Heart right ventricle (tissue), 16 donors: ENCODE measurements at places on chromosomes 1 and 21. TPM values are rescaled to one million over a fixed set of nuclear protein-coding genes. Genes with fewer than 3 reads are reported as not detected.

The TMEM82 gene
- total RNA-seq, result not detected

The SHISAL2A gene
- total RNA-seq, result not detected

The TNFSF4 gene
- 0.71 TPM for total RNA-seq

The NSL1 gene
- 27.0 TPM for total RNA-seq

The GSTM3 gene
- total RNA-seq, result 109 TPM

The LCE3D gene
- not detected for total RNA-seq

The IQGAP3 gene
- 1.0 TPM for total RNA-seq

GRCh38 chr1:201298396-201299381 is 15.4 kb downstream of the PKP1 start:
- DNase-seq, result no peak

DNA sequence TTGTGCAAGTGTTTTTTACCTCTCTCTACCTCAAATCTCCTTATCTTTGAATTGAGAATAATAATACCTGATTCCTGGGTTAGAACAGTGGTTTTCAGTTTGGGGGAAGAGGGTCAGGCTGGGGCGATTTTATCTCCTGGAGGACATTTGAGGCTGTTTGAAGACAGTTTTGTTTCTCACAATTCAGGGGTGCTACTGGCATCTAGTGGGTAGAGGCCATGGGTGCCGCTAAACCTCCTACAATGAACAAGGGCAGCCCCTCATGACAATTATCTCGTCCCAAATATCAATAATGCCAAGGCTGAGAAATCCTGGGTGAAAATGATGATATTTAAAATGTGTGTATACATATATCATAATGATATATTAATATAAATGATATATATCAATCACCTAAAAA is 139.1 kb upstream of the USH2A start:
- DNase-seq, result no peak

DNA sequence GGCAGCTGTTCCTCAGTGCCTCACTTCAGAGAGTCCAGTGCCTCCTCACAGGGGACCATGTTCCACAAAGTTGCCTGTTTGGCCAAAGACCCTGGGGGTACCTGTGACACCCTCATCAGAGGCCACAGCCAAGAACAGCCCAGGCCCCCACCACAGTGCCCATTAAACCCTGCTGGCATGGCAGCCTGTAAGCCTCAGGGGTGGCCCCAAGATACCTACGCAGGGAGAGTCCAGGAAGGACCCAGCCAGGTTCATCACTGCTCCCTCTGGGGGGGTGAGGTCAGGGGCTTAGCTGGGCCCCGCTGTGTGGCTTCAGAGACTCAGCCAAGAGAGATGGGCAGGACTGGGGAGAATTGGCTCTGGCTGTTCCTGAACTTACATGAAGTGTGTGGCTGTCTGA is 19.1 kb upstream of the PRDM16 start:
- DNase-seq, result no peak

DNA sequence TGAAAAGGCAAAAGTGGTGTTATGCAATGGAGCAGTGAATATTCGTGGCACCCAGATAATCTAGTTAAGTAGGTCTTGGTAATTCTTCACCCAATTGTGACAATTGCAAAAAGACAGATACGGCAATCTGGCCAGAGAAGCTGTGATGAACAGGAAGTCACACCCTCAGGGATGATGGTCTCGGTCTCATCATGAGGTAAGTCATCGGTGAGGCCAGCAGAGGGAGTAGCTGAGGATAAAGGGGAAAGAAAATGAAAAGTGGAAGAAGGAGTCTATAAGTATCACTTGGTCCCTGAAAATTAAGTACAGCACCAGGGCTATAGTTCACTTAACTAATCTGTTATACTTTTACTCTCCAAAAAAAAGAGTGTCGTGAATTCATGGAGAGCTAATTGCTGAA is 258.8 kb upstream of the NCAM2 start:
- DNase-seq, result no peak

DNA sequence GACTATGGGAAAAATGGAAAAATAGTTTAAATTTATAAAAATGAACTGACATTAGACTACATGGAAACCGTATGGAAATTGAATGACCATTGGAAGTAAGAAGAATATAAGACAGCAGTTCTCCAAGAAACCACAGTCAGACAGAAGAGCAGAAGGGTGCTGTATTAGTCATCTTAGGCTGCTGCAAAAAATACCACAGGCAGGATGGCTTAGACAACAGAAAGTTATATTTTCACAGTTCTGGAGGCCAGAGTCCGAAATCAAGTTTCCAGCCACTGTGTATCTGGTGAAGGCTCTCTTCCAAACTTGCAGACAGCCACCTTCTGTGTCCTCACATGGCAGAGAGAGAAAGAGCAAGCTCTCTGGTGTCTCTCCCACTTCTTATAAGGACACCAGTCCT is 175.2 kb downstream of the DSCAM start:
- no peak for DNase-seq

- no peak for DNase-seq
Measured at GRCh38 chr21:42747746-42748351, 94.4 kb downstream of the PDE9A start.

DNA sequence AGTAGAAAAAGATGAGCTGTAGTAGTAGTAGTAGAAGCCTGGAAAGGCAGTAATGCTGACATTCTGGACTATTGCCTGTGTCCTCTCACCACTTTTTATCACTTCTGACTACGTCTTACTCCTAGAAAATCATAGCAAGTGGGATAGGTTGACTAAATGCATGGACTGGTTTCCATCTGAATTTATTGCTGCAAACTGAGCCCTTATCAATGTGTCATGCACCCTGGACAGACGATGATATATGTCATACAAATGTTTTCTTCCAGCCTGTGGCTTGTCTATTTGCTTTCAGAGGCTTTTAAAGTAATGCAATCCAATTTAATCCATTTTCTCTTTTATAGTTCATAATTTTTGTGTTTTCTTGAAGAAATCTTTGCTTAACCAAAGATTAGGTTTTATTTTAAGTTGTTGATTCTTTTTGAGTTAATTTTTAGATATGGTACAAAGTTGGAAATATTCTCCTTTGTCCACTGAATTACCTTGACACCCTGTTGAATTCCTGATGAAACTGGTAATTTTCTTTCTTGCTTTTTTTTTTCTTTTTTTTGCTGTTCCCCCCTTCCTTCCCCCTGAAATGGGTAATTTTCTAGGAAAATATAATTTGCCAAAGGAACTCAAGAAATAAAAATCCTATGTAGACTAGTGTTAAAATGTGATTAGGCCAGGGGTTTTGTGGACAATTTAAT is 47.1 kb downstream of the PHACTR4 start:
- DNase-seq, result no peak

DNA sequence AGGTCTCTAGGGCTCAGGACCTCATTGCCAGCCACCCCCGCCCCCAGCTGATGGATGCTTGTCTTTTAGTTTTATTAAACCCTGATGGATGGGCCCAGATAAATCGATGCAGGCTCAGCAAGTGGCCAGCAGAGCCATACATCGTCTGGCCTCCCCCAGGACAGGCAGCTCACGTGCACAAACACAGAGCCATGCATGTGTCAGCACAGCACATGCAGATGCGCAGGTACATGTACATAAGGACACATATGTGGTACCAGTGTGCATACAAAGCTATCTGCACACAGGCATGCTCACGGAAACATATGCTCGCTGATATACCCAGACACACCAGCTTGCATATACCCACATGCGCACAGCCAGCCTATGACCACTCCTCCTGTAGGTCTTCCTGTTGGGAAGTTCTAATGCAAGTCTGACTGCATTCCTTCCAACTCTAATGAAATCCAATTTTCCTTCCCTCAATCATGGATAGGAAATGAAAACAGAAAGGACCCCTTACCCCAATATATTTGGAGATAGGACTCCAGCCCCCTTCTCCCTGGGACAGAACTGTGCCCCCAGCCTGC is 897 bp downstream of the COL16A1 start:
- no peak for DNase-seq

GRCh38 chr1:35555601-35556477 is 1.4 kb downstream of the KIAA0319L start:
- DNase-seq, result no peak

DNA sequence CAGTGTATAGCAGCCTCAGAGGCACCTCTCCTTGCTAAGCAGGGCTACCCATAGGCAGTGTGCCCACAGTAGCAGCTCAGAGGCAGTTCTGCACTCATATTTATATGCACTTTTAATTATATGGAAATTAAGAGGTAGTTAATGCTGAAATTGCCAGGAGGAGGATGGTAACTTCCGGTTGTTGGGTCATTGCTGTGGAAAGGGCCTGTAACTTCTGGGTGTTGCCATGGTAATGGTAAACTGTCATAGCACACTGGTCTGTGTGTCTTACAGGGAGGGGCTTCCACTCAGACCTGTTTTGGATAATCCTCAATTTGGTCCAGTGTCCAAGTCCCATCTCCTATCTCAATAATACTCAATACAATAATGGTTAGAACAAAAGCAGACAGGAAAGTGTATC is 7.6 kb downstream of the CFH start:
- no peak for DNase-seq

DNA sequence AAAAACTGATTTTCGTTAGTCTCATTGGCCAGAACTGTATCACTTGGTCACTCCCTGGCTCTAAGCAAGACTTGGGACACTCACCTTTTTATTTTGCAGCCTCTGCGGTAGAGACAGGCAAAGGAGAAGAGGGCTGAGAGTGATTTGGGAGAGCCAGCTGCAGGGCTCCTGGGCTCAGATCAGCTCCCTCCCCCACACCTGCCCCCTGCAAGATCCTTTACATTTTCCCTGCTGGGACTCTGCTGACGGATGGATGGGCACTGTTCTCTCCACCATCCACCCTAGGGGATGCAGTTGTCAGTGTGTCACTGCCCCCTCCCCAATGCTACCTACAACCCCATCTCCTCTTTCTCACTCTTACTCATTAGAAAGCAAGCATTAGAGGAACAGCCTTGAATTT is 301.1 kb upstream of the KAZN start:
- DNase-seq, result no peak

GRCh38 chr1:114702737-114703136 is 7.4 kb upstream of the AMPD1 start:
- DNase-seq, result no peak

DNA sequence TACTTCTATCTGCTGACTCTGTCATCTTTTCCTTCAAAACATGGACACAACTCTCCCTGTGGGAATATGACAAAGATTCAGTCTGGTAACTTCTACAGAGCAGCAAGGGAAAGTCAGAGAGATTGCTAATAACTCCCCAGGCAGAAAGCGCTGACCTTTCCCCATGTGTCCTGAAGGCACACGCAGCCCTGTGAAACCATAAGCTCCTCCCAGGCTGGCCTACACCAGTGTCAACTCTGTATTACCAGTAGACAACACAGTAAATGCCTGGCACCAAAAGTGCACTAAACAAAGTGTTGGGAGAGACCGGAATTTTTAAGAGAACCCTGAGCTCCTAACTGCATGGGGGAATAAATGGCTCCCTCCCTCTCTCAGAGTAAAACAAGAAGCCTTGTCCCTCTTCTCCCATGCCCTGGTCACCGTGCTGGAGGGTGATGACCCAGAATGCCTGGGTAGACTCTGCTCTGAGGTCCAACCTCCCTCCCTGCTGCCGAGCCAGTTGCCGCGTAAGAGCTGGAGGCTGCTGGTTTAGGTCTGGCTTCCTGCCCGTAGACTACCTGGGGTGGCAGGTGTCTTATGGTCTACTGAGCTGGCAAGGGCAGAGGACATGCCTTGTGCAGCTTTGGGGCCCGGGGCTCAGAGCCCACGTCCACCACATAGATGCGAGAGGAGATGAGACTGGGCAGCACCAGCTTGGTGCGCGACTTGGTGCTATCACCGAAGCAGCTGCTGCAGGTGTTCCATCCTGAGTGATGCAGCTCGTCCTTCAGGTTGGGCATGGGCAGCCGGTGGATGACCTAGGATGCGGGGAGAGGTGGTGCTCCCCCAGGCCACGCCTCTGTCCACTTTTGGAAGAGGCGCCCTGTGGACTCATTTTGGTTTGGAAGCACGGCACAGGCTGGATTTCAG is 3.9 kb downstream of the SELENBP1 start:
- no peak for DNase-seq

DNA sequence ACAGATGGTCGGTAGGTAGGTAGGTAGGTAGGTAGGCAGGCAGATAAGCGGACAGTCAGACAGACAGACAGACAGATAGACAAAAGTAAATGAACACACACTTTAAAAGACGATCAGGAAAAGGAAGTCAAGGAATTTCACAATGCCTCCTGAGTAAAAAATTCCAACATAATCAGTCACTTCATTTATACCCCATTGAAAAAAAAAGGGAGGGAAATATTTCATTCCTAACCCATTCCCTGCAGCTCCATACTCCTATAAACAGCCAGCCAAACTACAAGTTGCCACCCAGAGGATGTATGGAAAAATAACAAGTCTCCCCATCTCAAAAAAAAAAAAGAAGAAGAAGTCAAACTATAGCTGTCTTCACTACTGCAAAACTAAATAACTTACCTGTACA is 43.4 kb downstream of the ZZZ3 start:
- DNase-seq, result no peak

- DNase-seq, result no peak
Measured at GRCh38 chr1:66684353-66684752, 67.9 kb upstream of the DYNLT5 start.

GRCh38 chr1:167541610-167542009 is 12.0 kb downstream of the CREG1 start:
- no peak for DNase-seq

DNA sequence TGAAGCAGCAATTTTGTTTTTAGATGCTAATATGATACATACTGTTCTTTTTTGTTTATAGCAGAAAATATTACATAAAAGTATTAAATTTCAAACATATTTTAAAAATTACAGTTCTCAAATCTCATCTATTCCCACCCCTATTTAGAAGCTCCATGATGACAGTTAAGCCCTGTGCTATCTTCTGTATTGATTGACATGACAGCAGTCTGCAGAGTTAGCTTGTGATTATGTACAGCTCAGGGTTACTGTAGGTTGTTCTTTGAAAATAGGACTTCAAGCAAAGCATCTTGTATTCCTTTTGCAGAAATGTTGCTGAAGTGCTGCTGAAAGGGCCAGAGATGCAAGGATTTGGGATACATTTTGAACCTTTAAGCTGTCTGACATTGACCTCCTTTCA is 8.2 kb downstream of the GPSM2 start:
- no peak for DNase-seq

- no peak for DNase-seq
Measured at GRCh38 chr21:15034126-15034853, 30.5 kb downstream of the NRIP1 start.

DNA sequence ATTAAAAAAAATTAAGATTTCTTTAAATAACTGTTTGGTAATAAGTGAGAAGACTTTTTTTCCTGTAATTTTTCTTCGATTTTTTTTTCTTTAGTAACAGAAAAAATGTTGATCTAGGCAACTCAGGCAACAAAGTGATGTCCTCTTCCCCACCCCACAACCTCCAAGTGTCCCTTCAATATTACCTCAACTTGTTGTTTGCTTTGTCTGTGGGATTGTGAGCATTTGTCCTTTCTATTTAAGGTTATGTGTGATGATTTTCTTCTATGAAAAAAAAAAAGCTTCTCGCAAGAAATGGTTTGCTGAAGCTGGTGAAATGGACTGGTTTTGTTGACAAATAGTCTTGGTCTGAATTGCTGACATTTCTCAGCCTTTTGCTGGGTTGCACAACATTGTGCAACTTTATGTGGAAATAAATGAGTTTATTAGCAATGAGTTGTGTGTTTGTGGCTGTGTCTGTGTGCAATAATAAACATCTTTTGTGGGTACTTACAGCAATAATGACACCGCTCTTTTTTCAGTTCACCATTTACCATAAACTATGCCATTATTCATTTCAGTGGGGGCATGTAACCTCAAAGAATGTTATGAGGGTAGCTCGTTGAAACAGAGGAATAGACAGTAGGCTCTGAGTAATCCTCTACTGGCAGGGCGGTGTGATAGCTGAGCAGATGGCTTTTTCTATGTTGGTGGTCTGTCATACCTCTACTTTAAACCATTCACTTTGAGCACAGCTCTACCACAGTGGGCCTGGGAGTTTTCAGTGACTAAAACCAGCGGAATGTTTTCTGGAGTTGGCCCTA is 218.4 kb downstream of the HLX start:
- DNase-seq, result no peak
